ENCODE measurements at places on chromosomes 3 and 15. TPM values are rescaled to one million over a fixed set of nuclear protein-coding genes. Genes with fewer than 3 reads are reported as not detected.

Gene PPP2R3A
- total RNA-seq, result 0.03 TPM

Gene HIGD1A
- total RNA-seq, result 56.9 TPM

Gene GXYLT2
- not detected for total RNA-seq

Gene MON1A
- total RNA-seq, result 9.7 TPM

DNA sequence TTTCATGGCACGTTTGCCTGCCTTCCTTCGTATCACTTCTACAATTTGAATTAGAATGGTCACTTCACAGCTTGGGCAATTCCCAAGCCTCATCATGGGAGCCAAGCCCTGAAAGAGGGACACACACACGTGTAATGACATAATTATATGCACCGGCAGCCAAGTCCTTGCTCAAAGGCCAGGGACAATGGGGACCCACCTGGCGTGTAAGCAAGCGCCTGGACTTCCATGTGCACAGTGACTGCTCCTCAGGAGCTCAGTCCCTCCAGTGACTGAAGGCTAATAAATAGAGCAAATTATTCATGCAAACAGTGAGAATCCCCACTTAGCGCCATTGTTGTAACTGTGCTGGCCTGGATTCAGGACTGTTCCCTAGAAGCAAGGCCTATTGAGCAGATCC, 115.1 kb downstream of the DNAJB8 start:
- DNase-seq, result no peak
- H3K4me1 ChIP-seq, result no peaks in the 10 kb centered on the region
- no peaks in the 10 kb centered on the region for H3K36me3 ChIP-seq
- no peak overlapping the region for H3K4me3 ChIP-seq
- no peaks in the 10 kb centered on the region for H3K27me3 ChIP-seq

GRCh38 chr3:81823882-81824395, 62.5 kb upstream of the GBE1 start:
- no peak overlapping the region for H3K4me3 ChIP-seq
- DNase-seq, result no peak
- H3K27ac ChIP-seq, result no peak overlapping the region
- no peaks in the 10 kb centered on the region for H3K36me3 ChIP-seq

GRCh38 chr3:45957586-45957985, 14.3 kb downstream of the CXCR6 start:
- DNase-seq, result no peak
- no peaks in the 10 kb centered on the region for H3K27me3 ChIP-seq
- H3K4me3 ChIP-seq, result no peak overlapping the region
- peaks cover 96% of the 10 kb centered on the region for H3K36me3 ChIP-seq

DNA sequence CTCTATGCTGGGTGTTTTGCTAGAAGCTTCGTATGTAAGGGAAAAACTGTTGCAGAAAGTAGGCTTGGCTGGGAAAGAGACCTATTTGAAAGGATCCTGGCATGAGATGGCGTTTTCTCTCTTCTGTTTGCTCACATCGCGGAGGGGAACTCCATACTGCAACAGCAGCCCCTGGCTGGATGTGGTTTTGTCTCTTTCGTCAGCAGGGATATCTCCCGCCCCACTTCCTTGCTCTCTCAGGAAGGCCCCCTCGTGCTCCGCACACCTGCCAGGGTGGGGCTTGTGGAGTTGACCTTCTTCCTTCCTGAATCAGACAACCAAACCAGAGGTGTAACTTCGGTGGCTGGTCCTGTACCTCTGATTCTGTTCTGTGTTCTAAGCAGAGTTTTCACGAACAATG, 26.4 kb upstream of the MYZAP start:
- H3K4me3 ChIP-seq, result peak overlapping the region; percentile 11
- peaks cover 47% of the 10 kb centered on the region for H3K4me1 ChIP-seq
- peaks cover 13% of the 10 kb centered on the region for H3K27me3 ChIP-seq
- no peaks in the 10 kb centered on the region for H3K36me3 ChIP-seq
- DNase-seq, result peak; percentile 33

DNA sequence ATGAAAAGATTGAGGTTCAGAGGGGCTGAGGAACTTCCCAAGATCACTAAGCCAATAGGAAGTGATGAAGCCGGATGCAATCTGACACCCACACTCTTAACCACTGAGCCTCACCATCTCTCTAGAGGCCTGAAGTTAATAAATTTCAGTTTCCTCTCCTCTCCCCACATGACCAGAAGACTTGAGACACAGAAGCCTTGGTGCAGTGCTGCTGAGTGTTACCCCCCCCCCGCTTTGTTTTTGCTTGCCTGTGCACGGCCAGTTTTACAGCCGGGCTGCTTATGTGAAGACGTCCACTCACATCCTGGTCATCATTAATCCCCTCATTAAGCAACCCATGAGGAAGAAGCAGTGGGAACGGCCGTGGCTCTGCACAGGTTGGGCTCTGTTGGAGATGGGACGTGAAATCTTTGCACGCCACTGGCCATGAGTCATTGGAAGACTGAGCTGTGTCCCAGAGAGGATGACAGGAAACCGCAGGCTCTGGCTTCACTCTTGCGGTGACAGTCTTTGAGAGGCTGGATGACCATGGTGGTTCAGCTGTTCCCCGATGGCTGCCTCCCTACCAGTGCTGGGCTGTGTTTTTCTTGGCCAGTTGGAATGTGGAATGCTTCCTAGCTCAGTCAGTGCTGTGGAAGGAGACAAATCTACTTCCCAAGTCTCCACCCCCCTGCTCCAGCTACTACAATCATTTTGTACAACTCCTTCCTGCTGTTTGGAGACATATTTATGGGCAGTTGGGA, 232.6 kb upstream of the LRTM1 start:
- no peak for DNase-seq
- no peaks in the 10 kb centered on the region for H3K36me3 ChIP-seq
- no peak overlapping the region for H3K27ac ChIP-seq
- no peaks in the 10 kb centered on the region for H3K4me1 ChIP-seq

GRCh38 chr15:69140306-69140705, 20.1 kb upstream of the GLCE start:
- no peak overlapping the region for H3K27ac ChIP-seq
- no peaks in the 10 kb centered on the region for H3K4me1 ChIP-seq
- peaks cover 43% of the 10 kb centered on the region for H3K27me3 ChIP-seq
- no peaks in the 10 kb centered on the region for H3K36me3 ChIP-seq

GRCh38 chr3:116281313-116282143, 163.8 kb downstream of the LSAMP start:
- H3K27me3 ChIP-seq, result no peaks in the 10 kb centered on the region
- H3K4me1 ChIP-seq, result no peaks in the 10 kb centered on the region
- no peak overlapping the region for H3K4me3 ChIP-seq
- no peaks in the 10 kb centered on the region for H3K36me3 ChIP-seq

- peaks cover 24% of the 10 kb centered on the region for H3K4me1 ChIP-seq
- no peak for DNase-seq
- H3K4me3 ChIP-seq, result no peak overlapping the region
- peaks cover 5% of the 10 kb centered on the region for H3K36me3 ChIP-seq
Observed at GRCh38 chr15:50055332-50055731, 63.7 kb downstream of the ATP8B4 start.

Measured in activated CD4-positive, alpha-beta memory T cell treated with anti-CD3 and anti-CD28 coated beads, Interleukin-2, amount 10 ng/mL, durations not matched to agents 7 days and 5 days (primary cell).